ENCODE measurements at places on chromosomes 7 and 10.

- no peak overlapping the region for H3K4me3 ChIP-seq
- H3K4me1 ChIP-seq, result no peaks in the 10 kb centered on the region
- H3K36me3 ChIP-seq, result no peaks in the 10 kb centered on the region
- DNase-seq, result peak; percentile 49
- no peak overlapping the region for H3K27ac ChIP-seq
- H3K27me3 ChIP-seq, result no peaks in the 10 kb centered on the region
These were observed 95.6 kb downstream of the USP6NL start for GRCh38 chr10:11515596-11516430.

DNA sequence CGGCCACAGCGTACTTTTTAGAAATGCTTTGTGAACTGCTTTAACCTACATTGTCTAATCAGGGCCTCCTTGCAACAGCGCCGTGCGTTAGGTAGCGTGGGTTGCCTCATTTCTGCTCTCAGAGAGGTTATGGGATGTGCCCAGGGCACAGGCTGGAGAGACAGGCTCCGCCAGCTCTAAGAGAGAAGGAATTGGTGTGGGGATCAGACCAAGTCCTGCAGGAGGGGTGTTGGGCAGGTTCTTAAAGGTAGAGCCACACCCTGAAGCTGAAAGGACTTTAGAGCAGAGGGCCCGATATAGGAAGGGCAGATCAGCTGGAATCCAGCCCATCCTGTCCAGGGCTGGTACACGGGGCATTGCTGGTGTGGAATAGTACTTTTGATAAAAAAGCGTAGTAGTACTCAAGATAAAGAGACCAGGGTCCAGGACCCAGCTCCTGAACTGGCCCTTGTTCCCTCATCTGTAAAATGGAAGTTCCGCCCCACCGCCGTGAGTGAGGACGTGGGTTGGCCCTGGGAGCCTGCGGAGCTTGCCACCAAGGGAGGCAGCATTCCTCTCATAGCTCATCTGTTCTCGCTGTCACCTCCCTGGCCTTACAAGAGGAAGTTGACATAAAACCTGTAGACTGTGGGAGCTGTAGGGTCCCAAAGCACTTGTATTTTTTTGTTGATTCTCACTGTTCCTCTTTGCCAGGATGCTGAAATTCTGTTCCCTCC, 37.2 kb downstream of the TMEM120A start:
- H3K4me3 ChIP-seq, result no peak overlapping the region
- H3K36me3 ChIP-seq, result peaks cover 67% of the 10 kb centered on the region
- peaks cover 9% of the 10 kb centered on the region for H3K4me1 ChIP-seq
- H3K27me3 ChIP-seq, result no peaks in the 10 kb centered on the region

GRCh38 chr10:23075672-23076071, 19.7 kb upstream of the MSRB2 start:
- no peaks in the 10 kb centered on the region for H3K36me3 ChIP-seq
- no peaks in the 10 kb centered on the region for H3K4me1 ChIP-seq
- no peak overlapping the region for H3K4me3 ChIP-seq
- peaks cover 13% of the 10 kb centered on the region for H3K27me3 ChIP-seq
- DNase-seq, result no peak
- no peak overlapping the region for H3K27ac ChIP-seq

DNA sequence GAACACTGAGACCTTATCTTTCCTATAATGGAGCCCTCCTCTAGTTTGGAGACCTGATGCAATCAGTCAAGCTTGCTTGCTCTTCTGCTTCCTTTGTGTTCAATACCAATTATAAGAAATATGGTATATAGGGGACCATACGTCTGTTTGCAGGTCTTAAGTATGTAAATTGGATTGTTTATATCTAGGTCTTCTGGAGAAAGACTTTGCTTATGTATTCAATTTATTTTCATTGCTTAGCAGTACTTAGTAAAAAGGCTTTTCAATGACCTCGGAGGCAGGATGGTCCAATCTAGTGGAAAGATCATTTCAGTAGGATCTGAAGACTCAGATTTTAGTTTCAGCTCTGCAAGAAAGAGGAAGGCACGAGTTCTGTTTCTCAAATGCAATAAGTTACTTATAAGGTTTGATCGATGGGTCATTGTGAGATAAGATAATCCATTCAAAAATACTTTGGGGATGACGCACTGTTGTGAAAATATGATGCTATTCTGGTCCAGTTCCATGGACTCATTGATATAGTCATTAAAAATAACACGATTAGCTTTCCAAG, 571.6 kb downstream of the SH2D4B start:
- H3K27ac ChIP-seq, result no peak overlapping the region
- no peaks in the 10 kb centered on the region for H3K36me3 ChIP-seq
- DNase-seq, result no peak

DNA sequence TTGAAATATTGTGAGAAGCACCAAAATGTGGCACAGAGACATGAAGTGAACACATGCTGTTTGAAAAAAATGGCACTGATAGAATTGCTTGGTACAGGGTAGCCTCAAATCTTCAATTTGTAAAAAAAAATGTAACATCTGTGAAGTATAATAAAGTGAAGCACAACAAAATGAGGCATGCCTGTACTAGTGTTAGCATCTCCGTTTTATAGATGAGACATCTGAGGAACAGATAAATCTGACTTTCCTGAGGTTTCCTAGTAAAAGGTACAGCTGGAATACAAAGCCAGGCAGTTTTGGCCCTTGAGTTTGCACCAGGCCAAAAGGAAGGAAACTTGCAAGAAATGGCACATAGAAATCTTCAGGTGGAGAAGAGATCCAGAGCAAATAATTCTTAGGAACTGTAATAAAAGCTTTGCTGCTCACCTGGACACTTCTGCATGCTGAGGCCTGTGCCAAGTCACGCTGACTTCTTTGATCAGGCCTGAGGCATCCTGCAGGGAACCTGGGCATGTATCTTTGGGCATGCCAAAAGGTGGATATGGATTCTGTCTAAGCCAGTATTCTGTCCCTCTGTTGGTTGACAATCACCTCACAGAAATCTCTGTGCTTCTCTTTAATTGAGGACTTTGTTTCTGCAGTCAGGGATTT, 251.5 kb upstream of the PLPP4 start:
- no peak overlapping the region for H3K27ac ChIP-seq
- H3K4me3 ChIP-seq, result no peak overlapping the region
- no peak for DNase-seq
- H3K4me1 ChIP-seq, result no peaks in the 10 kb centered on the region
- H3K36me3 ChIP-seq, result no peaks in the 10 kb centered on the region

DNA sequence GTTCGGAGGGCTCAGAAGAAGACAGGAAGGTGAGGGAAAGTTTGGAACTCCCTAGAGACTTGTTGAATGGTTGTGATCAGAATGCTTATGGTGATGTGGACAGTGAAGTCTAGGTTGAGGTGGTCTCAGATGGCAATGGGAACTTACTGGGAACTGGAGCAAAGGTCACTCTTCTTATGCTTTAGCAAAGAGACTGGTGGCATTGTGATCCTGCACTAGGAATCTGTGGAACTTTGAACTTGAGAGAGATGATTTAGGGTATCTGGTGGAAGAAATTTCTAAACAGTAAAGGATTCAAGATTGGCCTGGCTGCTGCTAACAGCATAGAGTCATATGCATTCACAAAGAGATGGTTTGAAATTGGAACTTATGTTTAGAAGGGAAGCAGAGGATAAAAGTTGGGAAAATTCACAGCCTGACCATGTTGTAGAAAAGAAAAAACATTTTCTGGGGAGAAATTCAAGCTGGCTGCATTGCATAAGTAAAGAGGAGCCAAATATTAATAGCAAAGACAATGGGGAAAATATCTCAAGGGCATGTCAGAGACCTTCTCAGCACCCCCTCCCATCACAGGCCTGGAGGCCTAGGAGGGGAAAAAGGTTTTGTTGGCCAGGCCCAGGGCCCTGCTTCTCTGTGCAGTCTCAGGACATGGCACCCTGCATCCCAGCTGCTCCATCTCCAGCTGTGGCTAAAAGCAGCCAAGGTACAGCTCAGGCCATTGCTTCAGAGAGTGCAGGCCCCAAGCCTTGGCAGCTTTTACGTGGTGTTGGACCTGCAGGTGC, 26.0 kb upstream of the ARHGAP12 start:
- no peaks in the 10 kb centered on the region for H3K4me1 ChIP-seq
- no peak overlapping the region for H3K4me3 ChIP-seq
- no peak overlapping the region for H3K27ac ChIP-seq
- no peak for DNase-seq

GRCh38 chr7:42338916-42339540, 102.0 kb upstream of the GLI3 start:
- DNase-seq, result no peak
- H3K27ac ChIP-seq, result no peak overlapping the region
- no peak overlapping the region for H3K4me3 ChIP-seq

DNA sequence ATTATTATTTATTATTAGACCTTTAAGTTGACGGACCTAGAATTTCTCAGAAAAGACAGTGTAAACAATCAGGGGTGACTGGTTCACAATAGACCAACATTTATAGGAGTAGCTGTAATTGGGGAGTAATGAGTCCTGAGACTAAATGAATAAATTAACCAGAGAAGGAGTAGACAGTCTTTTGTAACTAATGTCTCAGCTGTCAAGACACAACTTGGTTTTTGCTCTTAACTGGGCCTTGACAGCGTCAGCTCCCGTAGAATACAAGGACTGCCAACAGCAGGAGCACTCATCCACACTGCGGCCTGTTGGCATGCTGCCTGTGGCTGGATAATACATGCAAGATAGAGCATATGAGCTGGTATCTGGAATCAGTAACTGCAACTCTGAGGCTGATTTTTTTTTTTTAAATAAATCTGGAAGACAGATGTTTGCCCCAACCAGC, 123.9 kb downstream of the CACNA2D1 start:
- peak overlapping the region; percentile 33 for H3K27ac ChIP-seq
- H3K4me3 ChIP-seq, result no peak overlapping the region
- H3K27me3 ChIP-seq, result no peaks in the 10 kb centered on the region

DNA sequence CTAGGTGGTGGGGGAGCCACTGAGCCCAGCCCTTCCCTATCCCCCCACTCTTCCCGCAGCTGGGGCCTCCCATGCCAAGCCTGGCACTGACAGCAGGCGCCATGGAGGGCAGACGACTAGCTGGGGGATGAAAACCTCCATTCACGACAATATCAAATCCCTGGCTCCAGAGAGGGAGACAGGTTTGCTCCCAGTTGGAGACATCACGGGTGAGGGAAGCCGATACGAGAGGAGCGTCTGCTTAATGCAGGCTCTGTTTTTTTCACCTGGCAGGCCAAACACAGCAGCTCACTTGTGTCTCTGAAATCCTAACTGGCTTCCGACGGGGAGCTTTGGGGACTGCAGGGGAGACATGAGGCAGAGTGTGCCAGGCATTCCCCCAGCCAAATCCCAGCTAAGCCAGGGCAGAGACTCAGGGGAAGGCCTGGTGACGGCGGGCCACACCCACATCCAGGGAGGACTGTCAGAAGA, 307.4 kb upstream of the ZMIZ1 start:
- peaks cover 11% of the 10 kb centered on the region for H3K4me1 ChIP-seq
- no peak for DNase-seq
- H3K27ac ChIP-seq, result no peak overlapping the region
- H3K4me3 ChIP-seq, result no peak overlapping the region
- H3K36me3 ChIP-seq, result no peaks in the 10 kb centered on the region

DNA sequence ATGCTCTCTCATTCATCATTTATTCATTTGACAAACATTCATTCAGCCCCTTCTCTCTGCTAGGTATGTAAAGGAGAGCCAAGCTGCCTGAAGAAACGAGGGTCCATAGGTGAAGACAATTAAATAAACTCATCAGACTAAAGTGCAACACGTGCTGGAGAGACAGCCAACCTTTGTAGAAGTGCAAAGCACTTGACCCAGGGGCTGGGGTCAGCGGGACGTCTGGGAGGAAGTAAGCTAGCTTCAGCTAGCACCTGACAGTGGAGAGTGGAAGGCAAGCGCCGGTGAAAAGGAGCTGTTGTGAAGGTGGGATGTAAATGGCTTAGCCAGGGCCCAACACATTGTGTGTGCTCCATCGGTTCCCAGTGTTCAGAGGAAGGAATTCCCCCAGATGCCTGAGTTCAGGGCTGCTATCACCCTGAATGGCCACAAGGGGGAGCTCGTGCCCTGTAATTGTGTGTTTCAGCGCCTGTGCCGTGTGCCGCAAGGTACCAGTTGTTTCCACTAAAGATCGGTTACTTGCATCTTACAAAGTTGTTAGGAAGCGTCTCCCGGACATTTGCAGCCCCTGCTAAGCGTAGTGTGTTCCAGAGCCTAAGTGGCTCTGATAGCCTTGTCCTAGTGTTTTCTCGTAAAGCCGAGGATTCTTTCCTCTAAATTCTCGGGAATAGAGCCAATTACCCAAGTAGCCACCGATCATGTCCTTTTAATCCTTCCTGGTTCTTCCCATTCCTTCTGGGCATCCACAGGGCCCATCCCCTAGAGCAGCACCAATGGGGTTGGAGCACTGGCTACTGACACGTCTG, 30.6 kb downstream of the TLX1 start:
- H3K4me1 ChIP-seq, result peaks cover 4% of the 10 kb centered on the region
- peaks cover 72% of the 10 kb centered on the region for H3K27me3 ChIP-seq
- peak; percentile 54 for DNase-seq

DNA sequence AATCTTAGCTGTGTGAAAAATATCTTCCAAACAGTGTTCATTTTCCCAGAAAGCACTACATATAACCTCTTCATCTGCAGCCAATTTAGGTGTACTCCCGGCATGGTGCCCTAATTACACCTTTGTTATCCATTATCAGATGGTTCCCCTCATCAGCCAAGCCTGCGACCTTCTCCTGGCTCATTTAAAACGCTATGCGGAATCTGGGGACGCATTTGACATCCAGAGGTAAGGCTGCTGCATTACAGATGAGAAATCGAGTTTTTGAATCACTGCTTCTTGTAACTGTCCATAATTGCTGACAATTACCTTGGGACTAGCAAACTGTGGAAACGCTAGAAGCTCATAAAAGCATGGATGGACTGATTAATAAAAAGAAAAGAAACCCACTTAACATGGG, 109.5 kb downstream of the PARP12 start:
- H3K27me3 ChIP-seq, result no peaks in the 10 kb centered on the region
- H3K36me3 ChIP-seq, result no peaks in the 10 kb centered on the region
- H3K27ac ChIP-seq, result no peak overlapping the region
- no peaks in the 10 kb centered on the region for H3K4me1 ChIP-seq
- H3K4me3 ChIP-seq, result no peak overlapping the region

DNA sequence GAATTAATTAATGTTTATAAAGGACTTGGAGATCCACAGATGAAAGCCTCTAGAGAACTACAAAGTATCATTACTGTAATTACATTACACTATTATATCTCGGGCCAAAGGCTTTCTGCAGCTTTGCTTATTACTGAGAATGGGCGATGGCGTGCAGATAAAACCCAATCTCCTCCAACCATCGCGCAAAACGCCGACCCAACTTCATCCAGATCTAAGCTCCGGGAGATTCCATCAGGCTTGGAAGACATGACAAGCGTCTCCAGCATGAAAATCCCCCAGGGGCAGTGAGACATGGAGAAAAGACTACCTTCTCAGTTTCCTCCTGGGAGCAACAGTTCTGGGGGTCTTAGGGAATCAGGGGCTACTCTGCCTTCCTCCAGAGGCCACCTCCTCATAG, 42.2 kb upstream of the CUX1 start:
- H3K4me3 ChIP-seq, result no peak overlapping the region
- H3K4me1 ChIP-seq, result no peaks in the 10 kb centered on the region
- no peak overlapping the region for H3K27ac ChIP-seq
- H3K27me3 ChIP-seq, result no peaks in the 10 kb centered on the region
- DNase-seq, result no peak
- no peaks in the 10 kb centered on the region for H3K36me3 ChIP-seq
